ENCODE measurements at places on chromosomes 5 and 9.

DNA sequence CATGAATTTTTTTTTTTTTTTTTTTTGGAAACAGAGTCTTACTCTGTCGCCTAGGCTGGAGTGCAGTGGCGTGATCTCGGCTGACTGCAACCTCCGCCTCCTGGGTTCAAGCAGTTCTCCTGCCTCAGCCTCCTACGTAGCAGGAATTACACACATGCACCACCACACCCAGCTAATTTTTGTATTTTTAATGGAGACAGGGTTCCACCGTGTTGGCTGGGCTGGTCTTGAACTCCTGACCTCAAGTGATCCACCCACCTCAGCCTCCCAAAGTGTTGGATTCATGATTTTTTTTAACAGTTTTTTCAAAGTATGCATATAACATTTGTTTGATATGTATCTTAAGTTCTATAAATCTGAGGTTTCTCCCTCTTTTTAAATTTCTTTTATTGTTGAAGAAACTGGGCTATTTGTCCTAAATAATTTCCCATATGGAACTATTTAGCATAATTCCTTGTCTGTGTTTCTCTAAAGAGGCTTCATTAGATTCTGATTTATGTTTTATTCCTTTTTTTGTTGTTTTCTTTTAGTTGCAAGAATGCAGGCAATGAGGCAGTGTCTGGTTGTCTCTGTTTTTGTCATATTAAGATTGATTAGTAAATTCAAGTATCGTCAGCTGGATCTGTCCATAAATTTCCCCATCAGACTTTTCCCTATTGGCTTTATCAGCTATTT lies 16.4 kb downstream of the RARS1 start:
- DNase-seq, result no peak

GRCh38 chr5:141657937-141658545 lies 6.8 kb upstream of the FCHSD1 start:
- no peak for DNase-seq

DNA sequence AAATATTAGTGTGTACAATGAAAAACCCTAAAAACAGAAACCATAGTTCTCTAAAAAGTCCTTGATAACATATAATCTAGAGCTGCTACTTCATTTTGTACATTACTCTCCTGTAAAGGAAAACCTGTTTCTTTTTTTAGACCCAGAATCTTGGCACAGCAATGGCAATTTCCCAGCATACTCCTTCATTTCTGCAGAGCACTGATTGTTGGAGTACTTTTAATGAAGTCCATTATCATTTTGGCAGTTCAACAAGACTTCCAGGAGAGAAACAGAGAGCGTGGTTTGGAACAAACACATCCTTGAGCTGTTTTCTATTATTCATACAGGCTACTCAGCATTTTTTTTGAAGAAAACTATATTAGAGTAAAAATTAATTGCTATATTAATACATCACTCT lies 22.7 kb upstream of the MROH2B start:
- DNase-seq, result no peak

- DNase-seq, result no peak
These were observed 180.9 kb downstream of the ZNF462 start for GRCh38 chr9:107043886-107044285.

Data from hematopoietic multipotent progenitor cell treated with erythropoietin and hydrocortisone succinate and interleukin-3 and kit ligand, for 8 days (in vitro differentiated cells).